ENCODE measurements at places on chromosomes 5 and 9.

GRCh38 chr9:382383-382782, 167.7 kb downstream of the DOCK8 start:
- no peak for DNase-seq

DNA sequence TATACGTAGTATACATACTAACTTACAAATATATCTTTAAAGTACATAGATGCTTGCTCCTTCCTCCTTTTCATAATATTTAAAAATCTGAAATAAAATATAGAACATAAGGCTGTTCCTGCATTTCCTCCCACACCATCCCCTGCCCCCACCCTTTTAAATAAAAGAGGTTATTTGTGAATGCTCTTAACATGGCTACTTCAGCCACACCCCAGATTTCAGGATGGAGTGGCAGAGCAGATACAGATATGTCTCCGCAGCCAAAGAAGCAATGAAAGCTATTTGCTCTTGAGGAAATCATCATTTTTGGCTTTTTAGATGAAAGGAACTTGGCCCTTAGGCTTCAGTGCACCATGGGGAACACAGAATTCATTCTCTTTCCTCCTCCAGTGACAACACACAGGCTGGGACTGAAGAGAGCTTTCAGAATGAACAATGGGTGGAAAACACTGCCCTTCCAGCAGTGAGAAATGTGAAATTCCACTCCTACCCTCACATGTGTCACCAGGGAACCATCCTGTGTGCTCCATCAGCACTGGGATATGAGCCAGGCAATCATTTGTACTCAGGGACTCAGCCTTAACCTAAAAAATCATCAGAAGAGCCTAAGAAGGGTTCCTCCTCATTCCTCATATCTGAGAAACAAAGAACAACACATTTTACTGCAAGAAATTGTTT, 134.3 kb downstream of the PPP2R2B start:
- no peak for DNase-seq

DNA sequence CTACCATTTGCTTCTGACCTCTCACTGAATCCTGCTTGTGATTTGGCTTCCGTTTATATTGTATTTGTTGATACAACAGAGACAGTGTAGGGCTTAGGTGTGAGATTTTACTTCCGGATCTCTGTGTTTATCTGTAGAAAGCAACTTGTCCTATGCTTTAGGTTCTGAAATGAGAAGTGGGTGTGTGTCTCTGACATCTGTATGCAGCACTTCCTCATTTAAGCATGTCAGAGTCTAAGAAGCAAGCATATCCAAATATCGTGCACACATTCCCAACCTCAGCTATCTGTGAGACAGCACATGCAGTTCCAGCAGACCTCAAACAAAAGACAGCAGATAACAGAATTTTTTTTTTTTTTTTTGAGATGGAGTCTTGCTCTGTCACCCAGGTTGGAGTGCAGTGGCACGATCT, 16.3 kb downstream of the KLF9 start:
- DNase-seq, result peak; percentile 42

GRCh38 chr5:92518318-92518904, 1062.6 kb downstream of the NR2F1-AS1 start:
- DNase-seq, result no peak

- no peak for DNase-seq
These were observed 45.2 kb downstream of the RNF130 start for GRCh38 chr5:180026320-180026719.

- DNase-seq, result no peak
These were observed 24.2 kb downstream of the HMCN2 start for GRCh38 chr9:130289711-130290241.

- no peak for DNase-seq
These were observed 52.8 kb downstream of the VCAN start for GRCh38 chr5:83524345-83524744.

DNA sequence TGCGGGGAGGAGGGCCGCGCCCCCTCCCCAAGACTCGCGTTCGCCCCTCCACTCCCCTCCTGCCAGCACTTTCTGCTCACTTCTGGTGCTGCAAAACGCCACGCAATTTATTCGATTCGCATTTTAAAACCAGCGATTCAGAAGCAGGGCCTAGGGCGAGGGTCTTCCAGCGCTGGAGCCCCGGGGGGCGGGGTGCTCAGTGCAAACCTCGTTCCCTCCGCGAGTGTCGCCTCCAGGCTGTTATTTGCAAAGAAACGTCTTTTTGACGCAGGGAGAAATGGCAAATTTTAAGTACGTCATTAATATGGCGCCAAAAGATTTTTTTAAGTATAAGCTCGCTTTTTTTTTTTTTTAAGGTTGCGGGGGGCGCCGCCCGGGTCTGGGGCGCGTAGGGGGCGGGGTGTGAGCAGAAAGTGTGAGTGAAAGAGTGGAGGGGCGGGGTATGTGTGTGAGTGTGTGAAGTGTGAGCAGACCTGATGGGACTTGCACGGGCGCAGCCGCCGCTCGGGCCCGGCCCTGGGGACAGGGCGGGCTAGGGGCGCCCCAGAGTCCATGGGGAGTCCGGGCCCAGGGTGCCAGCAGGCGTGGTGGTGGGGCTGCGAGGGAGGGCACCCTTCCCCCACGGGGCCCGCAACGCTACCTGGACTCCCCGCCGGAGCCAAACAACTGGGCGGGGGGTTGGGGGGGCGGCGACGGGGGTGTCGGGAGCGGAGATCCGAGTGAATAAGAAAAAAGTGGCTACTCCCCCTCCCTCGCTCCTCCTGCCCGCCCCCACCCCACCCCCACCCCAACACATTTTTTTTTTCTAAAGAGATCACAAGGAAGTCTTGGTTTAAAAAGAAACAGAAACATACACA, at the start of gene JADE2:
Gene JADE2, plus strand, starts transcription at position 845 of the 857 bp plus-strand sequence. CDS start 10,188 bp downstream, outside the sequence.
- DNase-seq, result peak; percentile 87

Data from central memory CD4-positive, alpha-beta T cell (primary cell).